ENCODE measurements at places on chromosomes 1 and 21.

- no peak for DNase-seq
Measured at GRCh38 chr1:174971902-174972301, 27.8 kb upstream of the CACYBP start.

- no peak for DNase-seq
Measured at GRCh38 chr1:1680031-1680911, 12.3 kb downstream of the SLC35E2B start.

GRCh38 chr1:97745912-97746311 lies 174.9 kb downstream of the DPYD start:
- DNase-seq = no peak

DNA sequence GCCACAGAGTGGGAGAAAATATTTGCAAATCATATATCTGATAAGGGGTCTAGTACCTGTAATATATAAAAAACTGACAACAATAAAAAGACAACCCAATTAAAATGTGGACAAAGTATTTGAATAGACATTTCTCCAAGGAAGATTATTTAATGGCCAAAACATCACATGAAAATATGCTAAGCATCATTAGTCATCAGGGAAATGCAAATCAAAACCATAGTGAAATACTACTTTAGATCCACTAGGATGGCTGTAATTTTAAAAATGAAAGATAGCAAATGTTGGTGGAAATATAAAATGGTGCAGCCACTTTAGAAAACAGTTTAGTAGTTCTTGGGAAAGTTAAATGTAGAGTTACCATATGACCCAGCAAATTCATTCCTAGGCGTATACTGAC lies 118.7 kb upstream of the KIF26B start:
- DNase-seq = no peak

GRCh38 chr1:116693759-116694480 lies 26.4 kb upstream of the IGSF3 start:
- DNase-seq = no peak

- DNase-seq = no peak
Measured at GRCh38 chr1:66415866-66416265, 118.1 kb upstream of the SGIP1 start.

GRCh38 chr21:37072274-37072987 lies 440 bp downstream of the PIGP start:
- peak; percentile 45 for DNase-seq

DNA sequence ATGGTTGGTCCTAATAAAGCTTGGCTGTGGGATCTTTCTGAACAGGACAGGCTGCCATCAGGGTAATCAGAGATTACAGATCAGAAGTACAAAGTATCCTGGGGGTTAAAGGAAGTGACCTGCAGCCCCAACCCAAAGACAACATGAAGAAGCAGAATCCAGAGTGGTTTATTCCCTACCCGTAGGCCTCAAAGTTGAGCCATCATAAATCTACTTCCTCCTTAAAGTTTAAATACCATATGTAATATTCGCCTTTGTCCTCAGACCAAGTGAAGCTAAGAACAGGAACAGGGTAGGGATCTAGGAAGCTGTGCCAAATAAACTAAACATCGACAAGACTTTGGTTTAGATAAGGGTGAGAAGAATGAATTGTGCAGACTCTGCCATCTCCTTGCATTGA lies 15.9 kb upstream of the DHX9 start:
- DNase-seq = no peak

DNA sequence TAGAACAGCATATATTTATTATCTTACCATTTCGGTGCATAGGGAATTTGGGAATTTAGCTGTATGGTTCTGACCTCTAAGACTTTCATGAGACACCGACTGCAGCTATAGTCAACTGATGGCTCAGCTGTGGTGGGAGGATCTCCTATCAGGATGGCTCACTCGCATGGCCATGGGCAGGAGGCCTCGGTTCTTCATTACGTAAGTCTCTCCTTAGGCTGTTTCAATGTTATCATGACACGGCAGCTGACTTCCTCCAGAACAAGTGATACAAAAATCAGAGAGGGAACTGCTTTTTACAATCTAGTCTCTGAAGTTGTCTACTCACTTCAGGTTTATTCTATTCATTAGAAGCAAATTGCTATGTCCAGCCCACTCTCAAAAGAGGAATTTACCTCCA lies 13.3 kb upstream of the CAPN8 start:
- DNase-seq = no peak

DNA sequence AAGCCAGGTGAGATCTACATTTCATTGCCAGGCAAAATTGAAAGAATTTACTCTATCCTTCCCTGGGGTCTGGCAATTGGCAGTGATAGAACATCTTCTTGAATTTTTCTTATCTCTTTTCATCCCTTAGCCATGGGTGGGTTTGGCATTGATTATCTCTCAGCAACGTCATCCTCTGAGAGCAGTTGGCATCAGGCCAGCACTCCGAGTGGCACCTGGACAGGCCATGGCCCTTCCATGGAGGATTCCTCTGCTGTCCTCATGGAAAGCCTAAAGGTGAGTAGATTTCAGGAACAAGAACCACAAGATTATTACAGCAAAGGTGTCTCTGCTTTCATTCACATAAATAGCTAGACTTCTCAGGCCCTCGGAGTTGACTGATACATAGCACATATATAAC lies 39.3 kb downstream of the NCF2 start:
- no peak for DNase-seq

GRCh38 chr1:41236781-41237180 lies 5.3 kb downstream of the SCMH1 start:
- no peak for DNase-seq

GRCh38 chr1:6260961-6261614 lies at the start of gene GPR153:
Gene GPR153, minus strand, starts transcription at chr1:6261098. Its CDS starts 6,193 bp downstream, at chr1:6254905.
- DNase-seq = no peak

- peak; percentile 100 for DNase-seq
Measured at GRCh38 chr1:40708750-40709099, 17.2 kb downstream of the NFYC start.

DNA sequence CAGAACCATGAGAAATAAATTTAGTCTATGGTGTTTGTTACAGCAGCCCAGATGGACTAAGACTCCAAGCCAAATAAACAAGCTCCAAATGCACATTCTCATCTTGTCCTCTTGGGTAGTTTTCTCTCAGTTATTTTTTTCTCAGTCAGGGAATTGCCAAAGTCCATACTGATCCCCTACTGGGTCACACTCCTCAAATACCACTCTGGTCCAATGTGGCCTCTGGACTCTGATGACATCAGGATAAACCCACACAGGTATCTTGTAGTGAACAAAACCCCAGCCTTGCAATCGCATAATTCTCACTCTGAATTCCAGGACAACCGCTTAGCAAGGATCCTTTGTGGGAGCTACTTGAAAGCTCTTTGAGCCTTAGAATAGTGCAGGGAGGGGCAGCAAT lies 248.4 kb upstream of the JUN start:
- DNase-seq = no peak

GRCh38 chr1:86517336-86517735 lies 29.5 kb upstream of the CLCA4 start:
- DNase-seq = no peak

GRCh38 chr1:145985502-145986439 lies 10.6 kb downstream of the TXNIP start:
- DNase-seq = no peak

GRCh38 chr1:216830424-216831210 lies 107.4 kb upstream of the ESRRG start:
- no peak for DNase-seq

- DNase-seq = peak; percentile 78
Measured at GRCh38 chr1:167721617-167722151, at the start of gene MPZL1. Gene MPZL1, plus strand, starts transcription at chr1:167721982. Its CDS starts 170 bp downstream, at chr1:167722152.

DNA sequence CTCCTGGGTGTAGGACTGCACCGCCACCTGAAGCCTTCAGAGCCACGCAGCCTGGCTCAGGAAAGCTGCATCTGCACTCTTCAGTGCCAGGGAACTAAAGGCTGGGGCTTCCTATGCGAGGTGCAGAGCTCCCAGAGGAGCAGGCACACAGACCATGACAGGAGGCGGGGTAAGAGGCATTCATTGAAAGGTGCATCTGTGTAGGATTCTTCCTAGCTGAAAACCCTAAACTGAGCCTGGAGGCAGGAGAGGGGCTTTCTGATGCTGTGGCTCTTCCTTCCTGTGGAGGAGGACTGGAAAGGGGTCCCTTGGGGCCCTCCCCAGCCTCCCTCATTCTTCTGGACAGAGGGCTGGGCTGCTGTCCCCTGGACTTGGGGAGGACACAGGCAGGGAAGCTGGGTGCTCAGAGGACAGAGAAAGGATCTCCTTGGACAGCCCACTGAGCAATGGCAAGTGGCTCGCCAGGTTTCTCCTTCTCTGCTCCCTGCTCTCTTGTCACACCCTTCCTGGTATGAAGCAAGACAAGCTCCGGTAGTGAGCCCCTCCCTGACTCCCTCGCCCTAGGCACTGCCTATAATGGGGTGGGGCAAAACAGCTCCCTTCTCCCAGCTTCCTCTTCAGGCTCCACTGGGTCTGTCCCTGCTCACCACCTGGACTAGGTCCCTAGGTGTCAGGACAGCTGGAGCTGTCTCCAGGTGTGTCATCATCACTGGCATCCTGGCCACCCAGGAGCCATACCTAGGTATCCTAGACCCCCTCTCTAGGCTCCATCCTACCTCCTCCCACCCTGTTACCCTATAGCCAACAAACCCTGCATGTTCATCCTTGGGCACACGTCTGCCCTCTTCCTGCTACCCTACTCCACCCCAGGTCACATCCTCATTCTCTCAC lies 20.0 kb downstream of the S100A6 start:
- DNase-seq = no peak

DNA sequence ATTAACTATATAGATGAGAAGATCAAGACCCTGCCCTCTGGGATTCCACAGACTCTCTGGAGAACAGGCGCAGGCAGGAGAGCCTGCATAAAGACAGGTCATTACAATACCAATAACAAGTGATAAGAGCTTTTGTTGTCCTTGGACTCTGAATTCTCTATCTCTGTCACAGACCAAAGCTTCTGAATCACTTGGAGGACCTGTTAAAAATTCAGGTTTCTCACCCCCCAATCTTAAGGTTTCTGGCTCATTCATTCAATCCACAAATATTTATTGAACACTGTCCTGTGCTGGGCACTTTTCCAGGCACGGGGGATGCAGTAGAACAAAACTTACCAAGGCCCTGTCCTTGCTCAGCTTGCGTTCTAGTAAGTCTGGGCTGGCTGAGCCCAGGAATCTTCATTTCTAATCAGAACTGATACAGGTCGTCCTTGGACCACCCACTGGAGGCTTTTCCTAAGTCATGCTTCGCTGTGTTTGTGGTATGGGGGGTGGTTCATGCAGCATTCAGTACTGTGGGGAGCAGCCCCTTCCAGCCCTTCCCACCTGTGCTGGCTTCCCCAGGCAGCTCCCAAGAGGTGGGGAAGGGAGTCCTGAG lies 1.4 kb downstream of the EFNA4 start:
- no peak for DNase-seq

GRCh38 chr1:156801409-156802121 lies 15.1 kb downstream of the SH2D2A start:
- no peak for DNase-seq
